ENCODE measurements at places on chromosomes 6 and 20. TPM values are rescaled to one million over a fixed set of nuclear protein-coding genes. Genes with fewer than 3 reads are reported as not detected.

Gene TMEM244
- not detected for total RNA-seq

Gene SLC35D3
- 0.07 TPM for total RNA-seq

Gene ASIP
- not detected for total RNA-seq

Gene GGTLC1
- not detected for total RNA-seq

Gene SYNGAP1
- 4.1 TPM for total RNA-seq

Gene SLC32A1
- total RNA-seq, result not detected

Gene RIMS1
- not detected for total RNA-seq

Gene SDHAF4
- total RNA-seq, result 4.5 TPM

Gene SMIM28
- not detected for total RNA-seq

Gene HDDC2
- 98.6 TPM for total RNA-seq

Gene HAO1
- total RNA-seq, result not detected

Gene DZANK1
- total RNA-seq, result 2.9 TPM

Gene COL9A1
- total RNA-seq, result not detected

Gene TRAPPC3L
- total RNA-seq, result not detected

Gene TMC2
- not detected for total RNA-seq

Gene ITCH
- 21.8 TPM for total RNA-seq

Gene CD24
- 281 TPM for total RNA-seq

Gene MUC22
- 0.05 TPM for total RNA-seq

Gene CDSN
- not detected for total RNA-seq

Gene KHDC1L
- not detected for total RNA-seq

Gene CDH4
- 6.0 TPM for total RNA-seq

Gene MAPK13
- total RNA-seq, result 1.1 TPM

Gene TMEM170B
- total RNA-seq, result 1.0 TPM

Gene OPN5
- total RNA-seq, result not detected

Data from A549 treated with CpdA at 1 μM for 4 hours (cell line).